Spinal cord (tissue), 10 donors: ENCODE measurements at places on chromosomes 12 and 14. TPM values are rescaled to one million over a fixed set of nuclear protein-coding genes. Genes with fewer than 3 reads are reported as not detected.
A peak's percentile ranks its signal among the peaks of the same experiment; 100 is the strongest.

- peak; percentile 95 for DNase-seq
Measured at GRCh38 chr14:75132382-75133086, 5.7 kb upstream of the NEK9 start.

- DNase-seq = no peak
Measured at GRCh38 chr12:31645924-31646323, 13.6 kb upstream of the ETFBKMT start.

DNA sequence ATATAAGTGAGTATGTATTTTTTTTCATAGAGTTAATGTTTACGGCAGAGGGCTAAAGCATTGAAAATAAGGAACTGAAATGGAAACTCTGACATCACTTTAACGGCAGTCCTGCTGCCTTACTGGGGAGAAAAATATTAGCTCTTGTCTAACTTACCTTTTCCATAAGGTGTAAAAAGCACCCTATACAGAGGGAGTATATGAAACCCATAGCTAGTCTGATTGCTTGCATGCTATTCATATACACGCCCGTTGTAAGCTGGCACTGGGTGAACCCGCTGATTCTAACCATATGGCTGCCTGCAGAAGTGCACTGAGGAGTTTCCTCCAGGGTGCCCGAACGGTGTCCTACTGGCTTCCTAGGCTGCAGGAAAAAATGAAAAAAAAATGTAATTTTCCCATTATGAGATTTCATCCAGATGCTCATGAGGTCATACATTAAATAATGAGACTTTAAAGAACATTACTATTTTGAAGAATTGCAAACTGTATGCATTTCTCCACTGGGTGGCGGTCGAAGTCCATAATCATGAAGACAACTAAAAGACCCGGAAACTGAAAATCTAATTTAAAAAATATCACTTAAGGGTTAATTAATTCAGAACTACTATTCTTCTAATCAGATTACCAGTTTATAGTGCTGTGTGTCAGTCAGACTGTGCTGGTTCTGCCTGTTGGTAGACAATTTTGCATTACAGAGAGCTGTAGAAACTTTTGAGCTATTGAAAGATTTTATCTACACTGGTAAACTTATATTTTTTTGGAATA is 144.7 kb downstream of the ALX1 start:
- no peak for DNase-seq

DNA sequence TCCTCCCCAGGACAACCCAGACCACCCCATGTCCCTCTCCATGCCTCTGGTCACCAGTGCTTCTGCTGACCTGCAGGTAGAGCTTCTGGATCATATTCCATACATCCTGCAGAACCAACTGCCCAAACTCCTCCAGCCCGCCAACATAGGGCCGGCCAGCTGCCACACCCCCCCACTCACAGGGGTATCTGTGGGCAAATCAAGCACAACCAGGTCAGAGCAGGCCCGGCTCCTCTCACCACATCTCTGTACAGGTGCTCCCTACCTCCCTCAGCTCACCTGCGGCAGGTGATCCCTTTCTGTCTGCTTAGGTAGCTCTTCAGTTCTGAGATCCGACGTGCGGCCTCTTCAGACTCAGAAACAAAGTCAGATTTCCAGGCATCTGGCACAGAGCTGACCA is 29.0 kb downstream of the TEP1 start:
- DNase-seq = no peak

GRCh38 chr12:118164798-118165486 is 29.0 kb downstream of the PEBP1 start:
- DNase-seq = no peak

- no peak for DNase-seq
Measured at GRCh38 chr12:49789992-49790391, 38.2 kb downstream of the NCKAP5L start.

- DNase-seq = no peak
Measured at GRCh38 chr14:99079061-99079727, 192.8 kb downstream of the BCL11B start.

- DNase-seq = no peak
Measured at GRCh38 chr14:56107615-56108014, 10.6 kb upstream of the PELI2 start.

- no peak for DNase-seq
Measured at GRCh38 chr12:132355742-132356681, 26.6 kb upstream of the GALNT9 start.

DNA sequence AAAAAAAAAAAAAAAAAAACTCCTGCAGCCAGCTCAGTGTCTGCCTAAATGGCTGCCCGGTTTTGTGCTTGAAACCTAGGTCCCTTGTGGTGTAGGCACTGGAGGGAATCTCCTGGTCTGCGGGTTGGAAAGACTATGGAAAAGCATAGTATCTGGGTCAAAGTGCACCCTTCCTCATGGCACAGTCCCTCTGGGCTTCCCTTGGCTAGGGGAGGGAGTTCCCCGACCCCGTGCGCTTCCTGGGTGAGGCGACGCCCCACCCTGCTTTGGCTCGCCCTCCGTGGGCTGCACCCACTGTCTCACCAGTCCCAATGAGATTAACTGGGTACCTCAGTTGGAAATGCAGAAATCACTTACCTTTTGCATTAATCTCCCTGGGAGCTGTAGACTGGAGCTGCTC is 14.3 kb downstream of the PTCSC3 start:
- no peak for DNase-seq

DNA sequence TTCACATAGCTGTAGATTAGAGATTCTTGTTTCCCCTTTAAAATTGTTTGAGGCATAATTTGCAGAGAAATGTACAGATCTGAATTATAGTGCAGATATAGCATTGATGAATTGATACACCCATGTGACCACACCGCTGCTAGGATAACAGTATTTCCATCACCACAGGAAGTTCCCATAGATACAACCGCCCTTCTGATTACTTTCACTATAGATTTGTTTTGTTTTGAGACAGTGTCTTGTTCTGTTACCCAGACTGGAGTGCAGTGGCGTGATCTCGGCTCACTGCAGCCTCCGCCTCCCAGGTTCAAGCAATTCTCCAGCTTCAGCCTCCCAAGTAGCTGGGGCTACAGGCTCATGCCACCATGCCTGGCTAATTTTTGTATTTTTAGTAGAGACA is 8.8 kb upstream of the ASPG start:
- no peak for DNase-seq

DNA sequence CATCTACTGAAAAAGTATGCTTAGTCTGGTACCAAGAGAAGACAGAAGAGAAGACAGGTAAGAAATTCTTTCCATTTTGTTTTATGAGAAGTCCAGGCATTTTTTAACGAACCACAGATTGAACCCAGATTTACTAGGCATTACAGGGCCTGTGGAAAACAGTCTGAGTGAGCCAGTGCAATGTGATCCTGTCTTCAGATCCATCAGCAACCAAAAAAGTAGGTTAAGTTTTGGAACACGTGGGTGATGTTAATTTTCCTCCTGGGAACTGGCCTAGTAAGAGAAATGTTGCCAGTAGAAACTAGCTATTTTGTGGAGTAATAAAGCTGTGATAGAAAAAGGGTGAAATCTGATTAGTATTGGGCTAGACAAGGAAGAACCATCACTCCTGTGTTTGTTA is 440.9 kb upstream of the SEL1L start:
- DNase-seq = no peak

- no peak for DNase-seq
Measured at GRCh38 chr12:89309440-89309802, 42.9 kb downstream of the DUSP6 start.

DNA sequence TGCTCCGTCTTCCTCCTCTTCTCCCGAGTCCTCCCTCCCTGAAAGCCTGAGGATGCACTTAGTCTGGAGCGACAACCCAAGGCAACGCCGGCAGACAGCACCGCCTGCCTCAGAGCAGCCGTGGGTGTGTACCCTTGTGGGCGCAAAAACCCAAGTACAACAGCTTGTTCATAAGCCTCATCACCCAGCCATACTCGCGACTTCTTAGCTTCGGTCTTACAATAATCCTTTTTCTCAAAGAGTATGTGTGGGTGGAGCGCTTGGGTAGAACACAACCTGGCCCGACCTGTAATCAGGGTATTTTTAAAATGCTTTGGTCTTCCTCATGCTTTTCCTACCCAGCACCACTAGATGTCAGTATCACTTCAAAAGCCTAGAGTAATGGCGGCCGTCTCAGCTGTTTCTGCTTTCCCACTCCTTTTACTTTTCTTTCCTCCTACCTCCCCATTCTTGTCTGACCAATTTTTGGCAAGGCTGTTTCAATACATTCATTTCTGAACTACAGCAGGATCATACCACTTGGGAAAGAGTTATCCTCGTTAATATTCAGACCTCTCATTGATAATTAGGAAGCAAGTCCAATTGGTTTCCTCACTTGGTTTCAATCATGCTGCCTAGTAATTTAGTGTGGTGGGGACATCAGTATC is 198.9 kb downstream of the EPS8 start:
- DNase-seq = peak; percentile 64

DNA sequence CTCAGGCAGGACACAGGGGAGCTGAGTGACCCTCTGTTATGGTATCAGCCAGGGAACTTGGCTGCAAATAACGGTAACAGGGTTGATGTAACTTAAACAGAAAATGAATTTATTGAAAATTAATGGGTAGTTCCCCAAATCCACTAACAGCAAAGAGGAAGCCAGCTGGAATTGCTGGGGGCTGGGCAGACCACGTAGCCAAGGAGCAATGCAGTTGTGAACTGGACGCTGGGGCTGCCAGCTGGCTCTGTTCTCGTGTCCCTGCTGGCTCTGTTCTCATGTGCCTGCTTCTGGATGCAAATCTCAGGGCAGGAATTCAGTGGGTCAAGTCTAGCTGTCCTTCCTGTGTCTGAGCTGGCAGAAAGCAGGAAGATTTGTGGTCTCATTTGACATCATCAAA is 1383.3 kb upstream of the TMEM132C start:
- no peak for DNase-seq

DNA sequence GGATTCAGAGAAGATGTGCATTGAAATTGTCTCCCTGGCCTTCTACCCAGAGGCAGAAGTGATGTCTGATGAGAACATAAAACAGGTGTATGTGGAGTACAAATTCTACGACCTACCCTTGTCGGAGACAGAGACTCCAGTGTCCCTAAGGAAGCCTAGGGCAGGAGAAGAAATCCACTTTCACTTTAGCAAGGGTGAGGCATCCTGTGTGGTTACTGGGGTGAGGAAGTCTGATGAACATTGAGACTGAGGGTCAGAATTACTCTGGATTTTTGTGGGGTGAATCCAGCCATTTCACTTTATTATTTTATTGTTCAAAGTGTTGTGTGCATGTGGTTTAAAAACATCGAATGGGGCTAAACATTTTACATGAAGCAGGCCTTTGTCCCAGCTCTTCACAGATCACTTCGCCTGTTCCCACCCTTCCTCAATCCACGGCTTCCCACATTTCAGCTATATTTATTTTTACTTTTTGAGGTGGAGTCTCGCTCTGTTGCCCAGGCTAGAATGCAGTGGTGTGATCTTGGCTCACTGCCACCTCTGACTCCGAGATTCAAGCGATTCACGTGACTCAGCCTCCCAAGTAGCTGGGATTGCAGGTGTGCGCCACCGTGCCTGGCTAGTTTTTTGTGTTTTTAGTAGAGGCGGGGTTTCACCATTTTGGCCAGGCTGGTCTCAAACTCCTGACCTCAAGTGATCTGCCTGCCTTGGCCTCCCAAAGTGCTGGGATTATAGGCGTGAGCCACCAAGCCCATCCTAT is 40.6 kb downstream of the SUPT16H start:
- no peak for DNase-seq

DNA sequence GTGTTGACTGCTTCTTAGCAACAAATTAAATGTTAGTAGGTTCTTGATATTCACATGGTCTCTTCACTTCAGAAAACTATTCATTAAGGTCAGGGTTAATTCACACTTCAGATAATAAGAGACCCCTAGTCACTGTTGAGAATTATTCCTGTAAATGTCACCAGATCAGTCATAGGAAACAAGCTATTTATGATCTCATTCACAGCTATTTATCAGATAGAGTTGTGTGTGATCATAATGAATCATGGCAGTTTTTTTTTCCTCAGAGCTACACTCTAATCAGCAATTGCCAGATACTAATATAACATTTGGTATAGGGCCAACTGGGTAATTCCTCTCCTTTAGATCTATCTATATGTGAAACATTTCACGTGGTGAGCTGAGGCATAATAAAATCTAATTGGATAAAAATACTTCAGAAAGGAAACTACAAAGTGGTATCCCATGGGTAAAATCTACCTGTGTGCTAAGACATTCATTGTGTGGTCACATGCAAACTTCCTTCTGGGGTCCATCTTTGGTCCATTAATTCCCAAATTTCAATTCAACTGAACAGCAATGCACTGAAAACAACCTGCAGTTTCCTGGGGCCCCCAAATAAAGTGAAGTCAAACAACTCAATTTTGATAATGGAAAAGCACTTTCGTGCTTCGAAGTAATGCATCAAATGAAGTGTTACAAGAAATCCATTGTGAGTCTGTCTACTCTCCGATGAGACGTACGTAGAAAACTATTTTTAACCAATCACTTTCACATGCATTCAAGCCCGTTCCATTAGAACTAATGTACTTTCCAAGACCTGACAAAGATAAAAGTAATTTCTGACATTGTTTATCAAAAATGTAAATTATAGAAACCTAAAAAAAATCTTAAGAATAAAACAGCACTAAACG is 197.0 kb downstream of the ACSS3 start:
- DNase-seq = no peak

DNA sequence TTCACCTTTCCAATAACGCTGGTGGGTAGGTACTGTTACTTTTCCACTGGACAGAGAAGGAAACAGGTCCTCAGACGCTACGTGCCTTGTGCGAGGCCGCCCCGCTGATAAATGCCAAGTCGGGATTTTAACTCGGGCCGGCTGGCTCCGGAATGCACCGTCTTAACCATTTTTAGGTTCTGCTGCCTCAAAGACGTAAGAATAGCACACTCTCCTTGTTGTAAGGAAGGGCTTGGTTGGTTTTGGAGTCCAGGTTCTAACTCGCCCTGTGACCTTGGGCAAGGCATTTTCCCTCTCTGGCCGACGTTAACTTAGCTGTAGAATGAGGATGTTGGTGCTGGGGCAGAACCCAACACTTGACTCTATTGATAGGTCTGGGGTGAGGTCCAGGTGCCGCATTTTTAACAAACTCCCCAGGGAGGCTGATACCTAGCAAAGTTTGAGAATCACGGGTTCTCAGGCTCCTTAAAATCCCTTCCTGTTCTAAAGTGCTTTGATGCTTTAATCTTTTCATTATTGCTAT is 814 bp downstream of the ANKRD13A start:
- DNase-seq = no peak

GRCh38 chr14:94366146-94366915 is 22.1 kb downstream of the SERPINA1 start:
- no peak for DNase-seq

PROX2 gene
- 3.9 TPM for polyA plus RNA-seq

LRRC10 gene
- 0.06 TPM for polyA plus RNA-seq

CCDC175 gene
- 0.56 TPM for polyA plus RNA-seq

SRRM4 gene
- 22.6 TPM for polyA plus RNA-seq

PLCZ1 gene
- polyA plus RNA-seq = not detected

NPAS3 gene
- 77.3 TPM for polyA plus RNA-seq

LBHD2 gene
- 2.1 TPM for polyA plus RNA-seq

NELL2 gene
- 103 TPM for polyA plus RNA-seq

KRT2 gene
- 0.25 TPM for polyA plus RNA-seq

BCAT1 gene
- polyA plus RNA-seq = 28.2 TPM

PAPLN gene
- polyA plus RNA-seq = 5.1 TPM

PLXNC1 gene
- 27.6 TPM for polyA plus RNA-seq
